ENCODE measurements at places on chromosomes 6 and 20.

DNA sequence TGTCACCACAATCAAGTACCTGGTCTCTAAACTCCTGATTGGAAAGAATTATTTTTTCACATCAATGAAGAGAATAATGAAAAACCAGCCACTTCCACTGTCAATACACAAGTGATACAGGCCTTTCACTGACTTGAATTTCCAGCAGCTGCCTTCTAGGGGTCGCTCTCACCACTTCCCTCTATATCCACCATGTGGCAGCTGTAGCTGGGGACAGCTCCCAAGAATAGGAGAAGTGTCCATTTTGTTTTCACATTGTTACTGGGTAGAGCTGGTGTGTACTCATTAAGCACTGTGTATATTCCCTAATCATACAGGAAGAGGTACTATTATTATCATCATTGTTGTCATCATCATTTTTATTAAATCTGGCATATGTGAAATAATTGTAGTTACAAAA lies 438.4 kb upstream of the SPTLC3 start:
- no peak for DNase-seq

- no peak for DNase-seq
These were observed 632.7 kb downstream of the RFPL4B start for GRCh38 chr6:112979830-112980229.

GRCh38 chr6:435441-436307 lies 44.1 kb downstream of the IRF4 start:
- DNase-seq = no peak

DNA sequence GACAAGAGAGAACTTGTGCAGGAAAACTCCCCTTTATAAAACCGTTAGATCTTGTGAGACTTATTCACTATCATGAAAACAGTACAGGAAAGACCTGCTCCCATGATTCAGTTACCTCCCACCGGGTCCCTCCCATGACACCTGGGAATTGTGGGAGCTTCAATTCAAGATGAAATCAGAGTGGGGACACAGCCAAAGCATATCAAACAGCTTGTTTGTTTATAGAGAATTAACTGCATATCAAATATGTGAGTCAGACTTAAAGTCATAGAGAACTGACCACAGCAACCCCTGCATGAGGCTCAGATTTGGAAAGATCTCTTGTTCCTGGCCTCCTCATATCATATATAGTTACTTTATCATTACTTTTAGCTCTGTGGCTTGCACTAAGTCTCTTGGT lies 29.1 kb upstream of the HDAC2 start:
- no peak for DNase-seq

DNA sequence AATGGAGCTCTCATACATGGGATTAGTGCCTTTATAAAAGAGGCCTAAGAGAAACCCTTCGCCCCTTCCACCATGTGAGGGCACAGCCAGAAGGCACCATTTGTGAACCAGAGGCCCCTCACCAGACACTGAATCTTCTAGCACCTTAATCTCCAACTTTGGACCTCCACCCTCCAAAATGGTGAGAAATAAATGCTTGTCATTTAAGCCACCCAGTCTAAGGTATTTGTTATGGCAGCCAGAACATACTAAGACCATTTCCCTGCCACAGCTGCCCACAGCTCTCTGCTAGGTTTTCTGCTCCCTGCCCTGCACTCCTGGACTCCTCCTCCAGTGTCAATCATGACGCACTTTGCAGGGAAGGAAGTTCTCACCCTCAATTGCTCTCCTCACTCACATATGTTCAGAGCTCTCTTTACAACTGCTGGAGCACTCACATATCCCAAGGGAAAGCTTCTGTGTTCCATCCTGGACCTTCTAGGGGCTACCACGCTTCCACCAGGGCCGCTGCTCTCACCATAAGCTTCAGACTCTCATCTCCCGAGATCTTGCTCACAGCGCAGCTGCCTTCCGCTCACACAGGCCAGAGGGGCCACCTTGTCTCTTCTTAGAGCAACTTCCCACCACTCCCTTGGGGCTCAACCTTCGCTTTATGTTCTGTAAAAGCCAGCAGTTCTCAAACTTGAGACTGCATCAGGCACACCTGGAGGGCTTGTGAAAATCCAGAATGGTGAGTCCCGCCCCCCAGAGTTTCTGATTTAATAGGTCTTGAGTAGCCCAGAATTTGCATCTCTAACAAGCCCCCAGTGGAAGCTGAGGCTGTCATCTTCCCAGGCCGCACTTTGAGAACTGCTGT lies 1.6 kb upstream of the LY86 start:
- peak; percentile 95 for DNase-seq

DNA sequence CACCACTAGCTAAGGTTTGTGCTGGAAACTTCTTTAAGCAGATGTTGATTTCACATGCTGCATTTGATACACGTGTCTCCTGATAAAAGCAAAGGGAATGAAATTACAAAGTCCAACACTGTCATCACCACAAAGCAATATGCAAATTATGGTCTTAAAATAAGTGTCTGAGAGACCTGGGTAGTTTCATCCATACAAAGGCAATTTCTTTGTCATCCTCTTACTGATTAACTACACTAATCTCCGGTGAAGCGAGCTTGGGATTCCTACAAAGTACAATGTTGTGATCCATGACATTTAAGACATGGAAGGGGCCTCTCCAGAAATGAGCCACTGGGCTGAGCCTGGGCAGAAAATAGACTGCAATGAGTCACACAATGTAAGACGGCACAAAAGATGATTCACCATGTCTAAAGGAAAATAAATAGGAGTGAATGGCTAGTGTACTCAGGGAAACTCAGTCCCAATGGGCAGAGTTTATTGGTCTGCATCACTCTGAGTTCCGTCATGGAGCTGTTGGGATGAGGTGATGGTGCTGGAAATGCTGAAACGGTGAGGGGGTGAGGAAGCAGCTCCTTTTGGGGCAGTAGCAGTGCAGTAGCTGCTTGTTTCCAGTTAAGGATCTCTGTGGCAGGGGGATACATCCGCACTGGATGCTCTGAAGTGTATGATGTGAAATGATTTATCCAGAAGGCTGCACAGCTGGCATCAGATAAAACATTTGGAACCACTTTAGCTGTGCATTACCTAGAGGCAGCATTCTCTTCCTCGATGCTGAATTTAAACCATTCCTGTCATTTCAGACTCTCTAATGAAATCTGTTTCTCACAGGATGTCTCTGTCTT lies 103.3 kb downstream of the IBTK start:
- DNase-seq = peak; percentile 26

DNA sequence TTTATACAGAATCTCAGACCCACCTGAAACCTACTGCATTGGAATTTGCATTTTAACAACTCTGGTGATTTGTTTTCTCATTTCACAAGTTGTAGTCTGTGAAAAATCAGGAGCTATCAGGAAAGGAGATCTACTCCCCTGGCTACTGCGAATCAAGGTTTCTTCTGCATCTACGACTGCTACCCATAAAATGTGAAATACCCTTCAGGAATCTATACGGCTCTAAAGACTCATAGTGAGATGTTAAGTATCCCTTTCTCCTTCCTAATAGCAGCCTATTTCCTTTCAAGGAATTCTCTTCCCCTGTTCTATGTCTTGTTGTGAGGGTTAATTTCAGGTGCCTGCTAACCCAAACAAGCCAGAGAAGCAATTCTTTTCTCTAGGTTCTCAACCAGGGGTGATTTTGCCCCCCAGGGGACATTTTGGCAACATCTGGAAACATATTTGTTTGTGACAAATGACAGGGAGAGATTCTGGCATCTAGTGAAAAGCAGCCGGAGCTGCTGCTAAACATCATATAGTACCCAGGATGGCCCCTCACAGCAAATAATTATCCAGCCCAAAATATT lies 26.3 kb downstream of the WFDC3 start:
- DNase-seq = no peak

- no peak for DNase-seq
These were observed 1324.4 kb downstream of the GRIK2 start for GRCh38 chr6:102717737-102718456.

DNA sequence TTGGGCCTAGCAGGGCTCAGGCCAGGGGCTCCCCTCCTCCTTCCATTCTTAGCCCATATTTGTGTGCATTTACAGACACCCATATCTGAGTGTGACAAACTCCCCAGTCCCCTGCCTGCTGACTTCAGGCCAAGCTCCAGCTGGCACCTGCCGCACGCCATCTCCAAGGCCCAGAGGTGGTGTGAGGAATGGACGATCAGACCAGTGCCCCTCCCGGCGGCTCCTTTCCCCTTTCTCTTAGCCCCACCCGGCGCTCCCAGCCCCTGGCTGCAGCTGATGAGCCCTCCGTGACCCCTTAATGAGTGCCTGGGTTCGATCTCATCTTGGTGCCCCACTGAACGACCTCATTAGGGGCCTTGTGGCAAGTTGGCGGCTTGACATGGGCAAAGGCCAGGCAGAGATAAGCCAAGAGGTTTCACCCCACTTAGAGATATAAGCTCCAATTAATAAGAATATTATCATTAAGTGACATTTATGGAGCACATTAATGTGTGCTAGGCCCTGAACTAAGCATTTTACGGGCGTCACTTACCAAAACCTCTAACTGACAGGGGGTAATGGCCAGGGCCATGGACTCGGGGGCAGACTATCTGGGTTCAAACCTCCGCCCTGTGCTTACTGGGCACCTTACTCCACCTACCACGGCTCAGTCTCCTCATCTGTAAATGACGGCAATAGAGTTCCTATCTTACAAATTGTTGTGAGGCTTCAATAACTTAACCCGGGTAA lies 17.5 kb downstream of the ADA start:
- no peak for DNase-seq

DNA sequence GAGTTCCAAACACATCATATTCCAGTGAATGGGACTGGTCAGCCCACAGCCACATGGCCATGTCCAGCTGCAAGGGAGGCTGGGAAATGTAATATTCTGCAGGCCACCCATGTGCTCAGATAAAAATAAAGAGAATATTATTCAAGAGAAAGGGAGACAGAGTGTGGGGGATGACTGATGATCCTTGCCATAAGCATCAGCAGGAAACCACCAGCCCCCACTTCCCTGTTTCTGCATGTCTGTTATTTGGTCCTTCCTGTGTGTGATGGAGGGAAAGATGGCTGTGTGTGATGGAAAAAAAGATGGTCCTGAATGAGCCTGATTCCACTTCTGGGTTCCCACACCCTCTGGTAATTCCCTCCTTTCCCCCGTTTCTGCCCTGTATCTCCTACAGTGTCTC lies 13.1 kb upstream of the RSPO4 start:
- no peak for DNase-seq

GRCh38 chr6:16232086-16232485 lies 6.3 kb upstream of the GMPR start:
- DNase-seq = no peak

GRCh38 chr6:87583822-87584221 lies 6.0 kb downstream of the RARS2 start:
- no peak for DNase-seq

DNA sequence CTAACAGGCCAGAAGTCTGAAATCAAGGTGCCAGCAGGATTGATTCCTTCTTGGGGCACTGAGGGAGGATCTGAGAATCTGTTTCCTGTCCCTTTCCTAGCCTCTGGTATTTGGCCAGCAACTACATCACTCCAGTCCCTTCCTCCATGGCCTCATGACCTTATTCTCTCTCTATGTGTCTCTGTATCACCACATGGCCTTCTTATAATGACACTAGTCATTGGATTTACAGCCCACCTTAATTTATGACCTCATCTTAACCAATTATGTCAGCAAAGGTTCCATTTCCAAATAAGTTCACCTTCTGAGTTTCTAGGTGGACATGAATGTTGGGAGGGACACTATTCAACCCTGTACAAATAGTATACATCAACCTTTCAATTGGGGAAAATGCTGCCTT lies 29.3 kb downstream of the SCML4 start:
- no peak for DNase-seq

- DNase-seq = no peak
These were observed 547.8 kb downstream of the FRK start for GRCh38 chr6:115512923-115513322.

DNA sequence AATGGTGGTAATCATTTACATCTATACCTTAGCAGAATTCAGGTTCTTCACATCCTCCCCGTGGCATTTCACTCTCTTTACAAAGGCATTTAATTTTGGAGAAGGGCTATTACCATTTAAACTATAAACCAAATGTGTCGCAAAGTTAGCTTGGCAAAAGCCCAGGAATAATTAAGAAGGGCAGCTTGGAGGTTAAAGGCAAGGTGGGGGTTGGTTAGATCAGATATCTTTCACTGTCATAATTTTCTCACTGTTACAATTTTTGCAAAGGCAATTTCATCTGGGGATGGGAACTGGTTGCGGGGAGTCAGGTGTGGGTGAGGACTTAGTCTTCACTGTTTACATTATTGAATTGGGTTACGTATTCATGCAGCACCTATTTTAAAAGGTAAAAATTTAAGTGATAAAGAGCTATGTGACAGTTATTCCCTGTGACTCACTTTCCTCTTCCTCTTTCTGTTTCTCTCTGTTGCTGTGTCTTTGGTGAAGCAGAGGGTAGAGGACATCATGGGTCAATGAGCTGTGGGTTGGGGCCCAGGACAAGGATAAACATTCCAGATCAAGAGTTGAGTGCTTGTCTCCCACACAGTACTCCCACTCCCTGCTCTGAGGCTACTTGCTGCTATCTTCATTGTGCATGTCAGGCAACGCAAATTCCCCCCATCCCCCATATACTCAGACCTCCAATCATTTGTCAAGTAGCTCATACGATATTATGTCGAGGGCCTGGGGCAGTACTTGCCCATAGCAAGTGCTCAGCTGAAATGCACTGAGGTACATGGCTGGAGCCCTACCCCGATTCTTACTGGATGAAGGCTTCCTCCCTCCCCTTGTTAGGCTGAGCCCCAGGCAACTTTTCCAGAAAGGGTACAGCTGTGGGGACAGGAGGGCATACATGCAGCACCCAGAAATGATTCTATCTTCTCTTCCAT lies 223.1 kb upstream of the MYLIP start:
- no peak for DNase-seq

GRCh38 chr6:167979436-167980139 lies 17.9 kb upstream of the KIF25 start:
- DNase-seq = no peak

DNA sequence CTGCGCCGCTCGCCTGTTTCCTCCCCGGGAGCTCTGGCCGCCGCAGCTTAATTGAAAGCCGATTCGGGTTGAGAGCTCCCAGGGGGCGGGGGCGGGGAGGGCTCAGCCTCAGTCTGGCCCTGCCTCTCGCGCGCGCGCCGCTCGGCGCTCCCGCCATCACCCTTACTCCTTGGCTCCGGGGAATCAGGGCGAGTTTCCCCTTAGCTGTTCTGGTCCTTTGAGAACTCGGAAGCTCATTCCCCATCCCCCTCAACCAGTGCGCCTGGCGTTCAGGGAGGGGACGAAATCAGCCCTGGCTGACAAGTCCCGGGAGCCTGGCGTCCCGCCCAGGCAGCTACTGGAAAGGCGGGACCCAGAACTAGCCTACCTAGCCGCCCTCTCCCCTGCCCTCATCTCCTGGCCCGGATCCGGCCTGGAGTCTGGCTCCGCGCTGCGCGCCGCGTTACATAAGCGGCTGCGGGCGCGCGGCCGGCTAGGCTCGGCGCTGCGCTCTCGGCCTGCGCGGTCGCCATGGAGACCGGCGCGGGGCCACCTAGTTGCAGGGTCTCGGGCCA lies 2.8 kb downstream of the SLC12A5 start:
- no peak for DNase-seq

GRCh38 chr6:159214281-159214680 lies 45.1 kb downstream of the FNDC1 start:
- DNase-seq = no peak

Data from GM12878 (cell line).